T-helper 2 cell treated with Interferon-gamma antibody and Interleukin-4, amounts not matched to agents 5 μg/mL and 100 μg/mL, for 36 hours (primary cell): ENCODE measurements at places on chromosomes 2 and 18.

GRCh38 chr2:45643095-45643494, 8.4 kb upstream of the PRKCE start:
- DNase-seq, result no peak

GRCh38 chr18:56269958-56270357, 368.4 kb downstream of the TXNL1 start:
- DNase-seq, result no peak

- DNase-seq, result no peak
Observed at GRCh38 chr2:152974146-152974545, 255.7 kb downstream of the ARL6IP6 start.

DNA sequence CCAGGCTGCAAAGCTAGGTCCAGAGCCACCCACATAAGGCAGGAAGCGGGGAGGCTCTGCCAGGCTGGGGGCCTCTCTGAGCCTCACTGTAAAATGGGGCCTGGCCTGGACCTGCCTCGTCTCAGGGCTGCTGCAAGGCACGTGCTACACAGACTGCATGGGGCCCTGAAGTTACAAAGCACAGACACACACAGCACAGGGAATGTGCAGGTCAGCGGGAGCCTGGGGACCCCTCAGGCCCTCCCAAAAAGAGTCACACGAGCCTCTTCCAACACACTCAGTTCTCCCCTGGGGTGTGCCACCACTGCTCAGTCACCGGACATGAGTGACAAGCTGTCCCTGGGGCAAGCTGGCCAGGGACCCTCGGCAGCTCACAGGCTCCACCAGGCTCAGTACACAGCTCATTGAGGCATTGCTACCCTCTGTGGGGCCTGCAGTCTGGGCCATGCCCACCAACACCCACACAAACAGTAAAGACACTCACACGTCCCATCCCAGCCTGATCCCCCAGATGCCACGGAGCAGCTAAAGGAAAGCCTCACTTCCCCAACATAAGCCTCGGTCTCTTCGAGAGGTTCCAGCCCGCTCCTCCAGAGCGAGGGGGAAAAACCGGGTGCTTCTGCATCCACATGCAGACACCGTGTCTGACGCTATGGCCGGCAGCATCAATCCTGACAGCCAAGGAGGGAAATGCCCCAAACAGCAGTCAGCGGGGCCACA, 33.7 kb downstream of the BOK start:
- DNase-seq, result no peak

- no peak for DNase-seq
Observed at GRCh38 chr18:25898965-25899364, 191.4 kb downstream of the SS18 start.

DNA sequence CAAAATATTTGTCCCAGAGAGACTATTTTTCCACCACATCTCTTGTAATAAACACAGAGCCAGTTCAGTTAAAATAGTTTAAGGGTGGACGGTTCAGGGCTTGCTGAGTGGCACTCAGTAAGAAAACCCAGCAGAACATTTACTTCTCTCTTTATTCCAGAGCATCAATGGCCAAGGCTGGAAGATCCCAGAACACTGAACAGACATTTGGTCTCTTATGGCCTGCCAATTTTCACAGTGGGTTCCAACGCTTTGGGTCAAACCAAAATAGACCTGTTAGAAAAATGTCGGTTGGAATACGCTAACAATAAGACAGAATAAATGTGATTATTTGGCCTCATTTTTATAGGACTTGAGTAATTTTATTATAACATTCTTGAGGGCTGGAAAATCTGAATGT, 580.3 kb upstream of the TMEFF2 start:
- DNase-seq, result no peak
